Stimulated activated naive CD8-positive, alpha-beta T cell treated with anti-CD3 and anti-CD28 coated beads, Interleukin-15, Interleukin-2, amounts not matched to agents 100 U/mL and 50 U/mL, for 24 hours (primary cell): ENCODE measurements at places on chromosomes 7 and 10.

GRCh38 chr7:23184709-23185359 is 3.0 kb downstream of the NUP42 start:
- no peak for DNase-seq

GRCh38 chr7:3267966-3268690 is 32.9 kb upstream of the SDK1 start:
- DNase-seq = no peak

DNA sequence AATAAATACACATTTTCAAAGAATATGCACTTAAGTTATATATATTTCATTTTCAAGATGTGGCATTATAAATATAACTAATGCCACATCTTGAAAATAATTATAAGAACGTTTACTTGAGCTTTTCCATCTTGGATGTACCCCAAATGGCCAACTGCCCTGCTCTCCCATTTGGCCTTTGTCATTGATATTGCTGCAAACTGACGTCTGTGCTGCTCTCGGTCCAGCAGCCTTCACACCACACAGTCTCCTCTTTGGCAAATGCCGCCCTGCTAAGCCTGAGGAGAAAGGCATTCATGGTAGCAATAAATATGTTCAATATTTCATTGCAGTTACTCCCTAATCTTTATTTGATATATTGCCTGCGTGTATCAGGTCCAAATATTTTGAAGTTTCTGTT is 384.6 kb upstream of the ADARB2 start:
- DNase-seq = no peak

DNA sequence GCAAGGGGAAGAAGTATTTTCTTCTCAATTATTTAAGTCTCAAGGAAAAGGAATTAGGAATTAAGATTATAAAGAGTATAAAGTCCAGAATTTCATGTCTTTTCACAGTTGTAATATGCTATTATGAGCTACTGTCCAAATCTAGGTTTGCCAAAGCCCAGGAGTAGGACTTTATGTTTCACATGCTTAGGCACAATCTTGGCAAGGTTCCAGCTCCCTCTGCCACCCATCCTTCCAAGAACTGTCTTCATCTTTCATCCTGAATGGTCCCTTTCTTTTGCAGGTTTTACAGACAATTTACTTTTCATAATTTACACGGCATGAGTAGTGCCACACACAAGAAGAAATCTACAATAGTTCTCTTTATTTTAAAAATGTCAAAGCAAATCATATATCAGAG is 29.5 kb downstream of the SLC16A9 start:
- DNase-seq = no peak

DNA sequence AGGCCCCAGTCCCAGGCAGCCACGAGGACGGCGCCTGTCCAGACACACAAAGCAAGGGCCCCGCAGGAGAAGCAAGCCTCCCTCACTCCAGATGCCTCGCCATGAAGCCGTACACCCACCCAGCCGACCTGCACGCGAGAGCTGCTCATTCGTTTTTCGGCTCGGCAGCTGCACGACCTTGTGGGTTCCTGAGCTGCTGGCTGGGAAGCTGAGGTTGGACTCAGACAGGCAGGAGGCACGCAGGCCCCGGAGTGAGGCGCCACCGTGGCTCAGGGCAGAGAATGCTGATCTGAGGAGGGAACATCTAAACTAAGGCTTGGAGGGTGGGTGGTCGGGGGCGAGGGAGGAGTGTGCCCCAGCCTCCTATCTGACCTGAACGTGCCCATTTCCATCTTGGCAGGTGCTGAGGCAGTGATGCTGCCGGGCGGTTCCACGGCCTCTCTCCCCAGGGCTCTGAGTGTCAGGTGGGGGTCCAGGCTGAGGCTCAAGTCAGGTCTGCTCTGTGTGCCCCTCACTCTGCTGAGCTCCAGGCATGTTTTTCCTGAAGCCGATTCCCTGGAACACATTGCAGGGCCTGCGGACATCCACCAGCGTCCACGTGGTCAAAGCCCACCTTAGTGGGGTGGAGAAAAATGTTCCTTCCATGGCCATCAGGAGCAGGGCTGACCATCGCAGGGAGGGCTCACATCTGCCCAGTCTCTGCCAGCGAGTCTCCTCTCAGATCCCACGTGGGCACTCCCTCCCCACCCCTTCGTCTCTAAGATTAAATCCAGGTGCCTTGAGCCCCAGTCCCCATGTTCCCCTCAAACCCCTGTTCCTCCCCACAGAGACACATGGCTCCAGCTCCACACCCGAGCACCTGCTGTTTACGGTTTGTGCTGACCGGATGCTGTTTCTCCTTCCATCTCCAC is 28.1 kb upstream of the FAM20C start:
- no peak for DNase-seq

- peak; percentile 9 for DNase-seq
These were observed 108.6 kb downstream of the RAB11FIP2 start for GRCh38 chr10:117938104-117938503.
